Suprapubic skin (tissue), 4 donors: ENCODE measurements at places on chromosomes 5 and 9. TPM values are rescaled to one million over a fixed set of nuclear protein-coding genes. Genes with fewer than 3 reads are reported as not detected.

The IL4 gene
- total RNA-seq, result not detected

The PCDHGB3 gene
- 9.7 TPM for total RNA-seq

The MZB1 gene
- not detected for total RNA-seq

The DPYSL3 gene
- total RNA-seq, result 18.5 TPM

The DMRT3 gene
- total RNA-seq, result not detected

The FBP1 gene
- total RNA-seq, result 4.5 TPM

The CCT5 gene
- total RNA-seq, result 140 TPM

The NPM1 gene
- 524 TPM for total RNA-seq

The IFNA2 gene
- total RNA-seq, result not detected

The TRAPPC13 gene
- total RNA-seq, result 18.4 TPM

The ADAMTS13 gene
- total RNA-seq, result 1.2 TPM
